SIG-M5 (cell line): ENCODE measurements at places on chromosomes 2 and 18.

DNA sequence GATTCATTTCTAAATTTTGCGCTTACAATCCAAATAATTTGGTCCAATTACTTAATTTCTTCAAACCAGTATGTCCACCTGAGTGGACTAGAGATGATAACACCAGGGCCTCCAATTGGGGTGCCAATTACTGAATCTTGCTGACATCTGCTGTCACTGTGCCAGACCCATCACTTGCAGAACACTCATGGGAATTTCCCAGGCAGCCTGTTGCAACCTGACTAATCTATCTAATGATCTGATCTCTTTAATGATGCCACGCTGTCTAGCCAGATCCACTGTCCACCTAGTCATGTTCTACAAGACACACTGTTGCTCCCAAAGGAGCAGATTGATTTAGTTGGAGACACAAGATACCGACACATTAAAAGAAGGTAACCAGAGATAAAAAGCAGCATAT is 11.8 kb upstream of the LRP1B start:
- no peak for DNase-seq

GRCh38 chr18:79258447-79258846 is 137.3 kb upstream of the NFATC1 start:
- no peak for DNase-seq

GRCh38 chr2:88265352-88266303 is 95.5 kb downstream of the THNSL2 start:
- no peak for DNase-seq

- DNase-seq: no peak
Observed at GRCh38 chr18:58882044-58882443, 17.4 kb downstream of the ZNF532 start.

- DNase-seq: no peak
Observed at GRCh38 chr2:100987536-100987935, 14.6 kb upstream of the RPL31 start.

DNA sequence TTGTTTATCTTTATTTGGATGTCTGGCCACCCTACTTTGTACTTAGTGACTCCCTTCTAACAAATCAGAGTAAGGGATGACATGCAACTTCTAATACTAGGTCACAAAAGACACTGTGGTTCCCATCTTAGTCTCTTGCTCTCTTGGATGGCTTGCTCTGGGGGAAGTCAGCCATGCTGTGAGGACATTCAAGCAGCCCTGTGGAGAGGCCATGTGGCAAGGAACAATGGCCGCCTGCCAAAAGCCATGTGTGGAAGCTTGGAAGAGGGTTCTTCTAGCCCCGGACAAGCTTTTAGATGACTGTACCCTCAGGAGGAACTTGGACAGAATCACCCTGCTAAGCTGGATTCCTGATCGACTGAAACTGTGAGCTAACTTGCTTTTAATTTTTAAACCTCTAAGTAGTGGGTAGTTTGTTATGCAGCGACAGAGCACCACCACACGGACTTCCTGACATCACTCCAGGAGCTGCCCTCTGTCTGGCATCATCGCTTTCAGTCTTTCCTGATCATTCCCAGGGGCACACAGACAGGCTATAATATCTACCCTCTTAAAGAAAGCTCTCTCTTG is 116.8 kb upstream of the ODC1 start:
- no peak for DNase-seq

DNA sequence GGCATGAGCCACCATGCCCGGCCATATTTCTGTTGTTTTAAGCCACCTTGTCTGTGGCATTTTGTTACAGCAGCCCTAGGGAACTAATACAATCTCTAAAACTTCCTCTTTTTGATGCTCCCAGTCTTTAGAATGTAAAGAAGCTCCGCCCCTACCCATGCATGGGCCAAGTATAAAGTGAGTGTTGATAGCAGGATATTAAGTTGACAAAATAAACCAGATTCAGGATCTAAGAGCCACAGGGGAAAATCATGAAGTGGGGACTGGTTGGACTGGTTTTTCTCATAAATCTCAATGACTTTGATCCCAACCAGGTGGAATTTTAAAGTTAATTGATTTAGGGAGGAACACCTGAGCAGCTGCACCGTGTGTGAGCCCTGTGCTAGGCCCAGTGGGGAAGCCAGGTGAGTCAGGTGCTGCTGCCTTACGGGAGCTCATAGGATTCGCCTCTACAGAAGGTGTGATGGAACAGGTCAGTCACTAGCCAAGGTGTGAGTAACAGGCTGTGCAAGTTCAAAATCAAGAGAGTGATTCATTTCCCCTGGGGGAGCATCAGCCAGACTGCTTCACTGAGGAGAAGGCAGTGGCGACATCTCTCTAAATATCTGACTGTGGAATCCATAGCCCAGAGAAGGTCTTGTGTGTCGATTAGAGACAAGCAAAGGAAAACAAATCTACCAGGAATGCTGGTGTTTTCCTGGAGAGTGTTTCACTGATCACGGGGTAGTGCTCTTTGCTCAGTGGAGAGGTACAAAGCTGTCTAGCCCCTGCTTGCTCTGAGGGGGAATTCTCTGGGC is 63.0 kb upstream of the MSH2 start:
- DNase-seq: no peak

GRCh38 chr2:221343524-221343923 is 228.6 kb downstream of the EPHA4 start:
- no peak for DNase-seq

DNA sequence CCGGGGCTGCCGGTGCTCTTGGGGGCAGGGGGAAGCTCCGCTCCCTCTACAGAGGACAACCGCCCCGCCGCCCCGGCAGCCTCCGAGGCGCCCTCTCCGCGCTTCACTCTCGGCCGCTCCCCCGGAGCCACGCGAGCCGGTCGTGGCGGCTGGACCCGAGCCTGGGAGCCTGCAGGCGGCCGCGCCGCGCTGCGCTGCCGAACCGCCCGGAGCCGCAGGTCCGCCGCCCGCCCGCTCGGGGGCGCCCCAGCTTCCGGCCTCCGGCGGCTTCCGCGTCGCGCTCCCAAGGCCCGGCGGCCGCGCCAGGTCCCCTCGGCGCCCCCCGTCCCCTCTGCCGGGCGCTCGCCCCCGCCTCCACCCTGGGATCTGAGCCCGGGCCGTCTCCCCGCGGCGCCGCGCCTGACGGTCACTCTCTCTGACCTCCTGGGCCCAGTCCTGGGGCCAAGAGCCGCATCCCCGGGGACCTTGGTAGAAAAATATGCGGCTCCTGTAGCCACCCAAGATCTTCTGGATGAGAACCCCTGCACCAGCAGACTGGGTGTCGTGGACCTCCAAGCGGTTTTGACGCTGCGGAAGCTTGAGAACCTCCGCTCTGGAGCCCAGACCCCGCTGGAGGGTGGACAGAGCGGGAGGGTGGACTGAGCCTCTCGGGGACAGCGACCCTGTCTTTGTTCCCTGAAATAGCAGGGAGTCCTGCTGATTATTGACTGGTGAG is 44.3 kb downstream of the SERTAD2 start:
- DNase-seq: no peak

- no peak for DNase-seq
Observed at GRCh38 chr2:40343902-40344301, 108.0 kb downstream of the SLC8A1 start.

GRCh38 chr2:237573721-237574415 is 7.5 kb downstream of the PRLH start:
- DNase-seq: no peak

DNA sequence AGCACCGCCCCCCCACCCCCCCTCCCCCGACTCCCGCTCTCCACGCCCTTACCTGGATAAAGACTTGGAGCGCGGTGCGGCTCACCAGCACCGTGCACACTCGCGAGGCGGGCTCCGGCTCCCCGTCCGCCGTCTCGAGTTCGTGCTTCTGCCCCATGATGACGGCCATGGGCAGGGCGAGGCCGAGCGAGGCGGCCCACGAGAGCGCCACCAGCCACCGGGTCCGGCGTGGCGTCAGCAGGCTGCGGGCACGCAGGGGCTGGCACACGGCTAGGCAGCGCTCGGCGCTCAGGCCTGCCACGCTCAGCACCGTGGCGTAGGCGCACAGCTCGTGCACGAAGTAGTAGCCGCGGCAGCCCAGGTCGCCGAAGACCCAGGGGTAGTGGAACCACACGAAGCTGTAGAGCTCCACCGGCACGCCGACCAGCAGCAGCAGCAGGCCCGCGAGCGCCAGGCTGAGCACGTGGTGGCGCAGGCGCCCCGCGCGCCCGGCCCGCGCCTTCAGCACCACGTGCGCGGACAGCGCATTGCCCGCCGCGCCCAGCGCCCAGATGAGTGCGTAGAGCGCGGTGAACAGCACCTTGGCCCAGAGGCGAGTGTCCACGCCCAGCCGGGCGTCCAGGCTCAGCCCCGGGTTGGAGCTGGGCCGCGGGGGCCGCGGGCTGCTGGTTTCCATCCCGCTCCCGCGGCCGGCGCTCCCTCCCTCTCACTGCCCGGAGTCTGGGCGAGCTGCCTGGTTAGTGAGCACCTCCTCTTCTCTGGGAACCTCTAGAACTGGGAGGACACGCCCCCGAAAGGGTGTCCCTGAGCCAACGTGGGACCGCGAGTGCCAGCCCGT is at the start of gene NTSR2:
NTSR2 (minus strand) TSS at position 742 of the 838 bp plus-strand sequence; CDS start at position 676, 66 bp downstream.
- DNase-seq: no peak

DNA sequence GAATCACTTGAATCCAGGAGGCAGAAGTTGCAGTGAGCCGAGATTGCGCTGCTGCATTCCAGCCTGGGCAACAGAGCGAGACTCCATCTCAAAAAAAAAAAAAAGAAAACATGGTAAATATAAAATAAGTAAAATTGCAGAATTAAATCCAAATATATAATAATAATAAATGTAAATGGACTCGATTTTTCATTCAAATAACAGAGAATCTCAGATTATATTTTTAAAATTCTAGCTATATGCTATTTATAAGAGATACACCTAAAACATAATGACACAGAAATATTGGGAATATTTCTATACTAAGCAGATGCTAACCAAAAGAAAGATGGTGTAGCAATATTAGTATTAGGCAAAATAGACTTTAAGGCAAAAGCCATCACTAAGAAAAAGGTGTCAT is 15.1 kb upstream of the NEURL3 start:
- no peak for DNase-seq

DNA sequence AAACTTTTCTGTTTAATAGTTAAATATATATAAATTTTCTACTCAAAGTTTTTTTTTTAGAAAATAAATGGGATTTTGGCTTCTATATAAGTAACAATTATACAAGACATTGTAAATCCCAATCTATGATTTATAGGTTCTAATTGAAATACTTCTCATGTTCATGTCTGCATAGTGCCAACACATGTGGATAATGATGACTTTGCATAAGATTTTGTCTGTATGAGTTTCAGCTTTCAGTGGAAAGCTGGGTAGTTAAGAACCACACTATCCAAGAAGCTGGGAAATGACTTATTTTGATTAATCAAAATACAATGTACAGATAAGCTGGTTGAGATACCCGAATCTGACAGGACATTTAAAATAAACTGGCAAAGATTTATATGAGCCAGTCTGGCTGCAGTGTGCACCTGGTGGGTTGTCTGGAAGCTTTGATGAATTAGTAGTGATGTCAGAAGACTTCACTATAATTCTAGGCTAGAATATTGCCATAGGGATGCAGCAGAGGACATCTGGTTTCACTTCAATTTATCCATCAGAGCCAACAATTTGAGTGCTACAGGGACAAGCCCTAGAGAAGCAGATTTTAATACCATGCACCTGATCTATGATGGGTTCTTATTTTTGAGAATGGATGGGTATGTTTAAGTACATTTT is 45.4 kb downstream of the EML6 start:
- DNase-seq: no peak

DNA sequence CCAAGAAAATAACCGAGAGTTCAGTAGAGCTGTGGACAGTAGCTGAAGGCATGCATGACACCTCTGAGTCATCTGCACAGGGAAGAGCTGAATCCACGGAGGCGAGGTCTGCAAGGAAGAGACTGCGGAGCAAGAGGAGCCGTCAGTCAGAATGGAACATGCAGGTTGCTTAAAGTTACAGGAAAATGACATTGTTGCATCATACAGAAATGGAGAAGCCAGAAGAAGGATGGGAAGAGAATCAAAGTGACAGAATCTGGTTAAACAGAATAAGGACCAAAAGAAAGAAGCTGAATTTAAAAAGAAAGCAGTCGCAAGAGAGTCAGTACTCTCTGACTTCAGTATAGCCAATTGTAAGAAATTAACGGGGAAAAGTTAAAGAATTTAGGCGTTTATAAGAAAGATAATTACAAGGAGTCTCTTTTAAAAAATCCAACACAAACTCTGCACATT is 533.8 kb downstream of the ADCYAP1 start:
- no peak for DNase-seq

DNA sequence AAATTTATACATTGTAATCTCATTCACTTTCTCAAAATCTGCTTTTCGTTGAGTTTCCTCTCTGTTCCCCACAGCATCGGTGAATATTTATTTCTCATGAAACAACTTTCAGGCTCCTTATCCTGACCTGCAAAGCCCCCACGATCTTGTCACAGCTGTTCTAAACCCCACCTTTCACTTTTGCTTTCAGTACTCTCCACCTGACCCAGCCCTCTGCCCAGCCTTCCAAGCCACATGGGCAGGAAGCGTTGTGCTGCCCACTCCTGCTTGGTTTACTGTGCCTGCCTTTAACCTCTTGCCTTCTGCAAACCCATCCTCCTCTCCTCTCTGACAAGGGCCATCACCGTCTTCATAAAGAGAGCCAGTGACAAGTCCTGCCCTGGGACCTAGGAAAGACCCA is 262.5 kb downstream of the GALR1 start:
- DNase-seq: no peak

DNA sequence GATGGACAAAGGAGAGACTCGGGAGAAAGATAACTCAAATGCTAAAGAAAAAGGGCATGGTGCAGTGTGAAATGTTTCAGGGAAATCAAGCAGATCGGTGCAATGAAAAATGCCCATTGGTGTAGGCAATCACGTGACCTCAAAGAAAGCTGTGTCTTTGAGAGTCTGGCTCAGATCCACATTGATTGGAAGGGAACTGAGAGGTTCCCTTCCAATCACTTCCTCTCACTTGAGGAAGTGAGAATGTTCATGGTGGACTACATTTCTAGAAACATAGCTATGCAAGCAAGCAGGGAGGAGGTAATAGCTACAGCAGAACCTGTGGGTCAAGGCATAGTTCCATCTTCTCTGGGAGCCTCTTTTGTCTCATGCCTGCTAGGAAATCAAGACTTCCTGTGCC is 187.4 kb downstream of the LPIN1 start:
- DNase-seq: no peak

DNA sequence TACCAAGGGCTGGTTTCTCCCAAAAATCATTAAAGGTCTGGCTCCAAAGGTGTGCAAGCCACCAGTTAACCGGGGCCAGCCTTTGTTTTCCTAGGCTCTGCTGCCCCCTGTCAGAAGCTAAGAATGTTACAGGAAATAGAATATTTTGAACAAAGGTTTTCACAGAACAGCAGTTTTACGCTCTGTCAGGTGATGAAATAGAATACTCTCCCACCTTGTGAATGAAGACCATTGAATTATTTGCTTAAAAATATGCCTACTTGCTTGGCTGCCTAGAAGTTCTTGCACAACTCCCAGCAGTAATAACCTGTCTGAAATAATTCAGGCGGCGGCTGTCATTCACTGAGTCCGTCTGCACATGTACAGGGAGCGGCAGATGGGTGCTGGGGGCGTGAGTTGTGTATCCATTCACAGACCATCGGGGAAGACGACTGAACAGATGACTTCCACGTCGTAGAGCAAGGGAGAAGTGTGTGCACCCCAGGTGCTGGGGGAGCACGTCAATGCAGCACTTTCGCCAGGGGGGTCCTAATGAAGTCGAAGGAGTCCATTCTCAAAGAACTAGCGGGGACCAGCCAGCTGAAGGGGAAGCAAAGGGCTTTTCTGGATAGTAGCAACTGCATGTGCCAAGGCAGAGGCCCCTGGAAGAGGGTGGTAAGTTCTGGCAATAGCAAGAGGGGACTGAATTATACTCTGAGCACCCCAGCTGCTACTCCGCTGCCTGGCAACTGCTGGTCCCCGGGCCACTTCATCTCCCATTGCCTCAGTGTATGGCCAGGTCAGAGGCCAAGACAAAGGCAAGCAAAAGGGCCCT is 56.1 kb downstream of the SF3B1 start:
- no peak for DNase-seq

GRCh38 chr2:86204458-86204857 is 5.2 kb downstream of the MRPL35 start:
- DNase-seq: no peak
